Lung microvascular endothelial cell (primary cell): ENCODE measurements at places on chromosomes 7 and 10.

- DNase-seq: no peak
Measured at GRCh38 chr7:108331971-108332370, 124.3 kb downstream of the NRCAM start.

GRCh38 chr10:55750458-55750857, 610.6 kb downstream of the ZWINT start:
- no peak for DNase-seq

DNA sequence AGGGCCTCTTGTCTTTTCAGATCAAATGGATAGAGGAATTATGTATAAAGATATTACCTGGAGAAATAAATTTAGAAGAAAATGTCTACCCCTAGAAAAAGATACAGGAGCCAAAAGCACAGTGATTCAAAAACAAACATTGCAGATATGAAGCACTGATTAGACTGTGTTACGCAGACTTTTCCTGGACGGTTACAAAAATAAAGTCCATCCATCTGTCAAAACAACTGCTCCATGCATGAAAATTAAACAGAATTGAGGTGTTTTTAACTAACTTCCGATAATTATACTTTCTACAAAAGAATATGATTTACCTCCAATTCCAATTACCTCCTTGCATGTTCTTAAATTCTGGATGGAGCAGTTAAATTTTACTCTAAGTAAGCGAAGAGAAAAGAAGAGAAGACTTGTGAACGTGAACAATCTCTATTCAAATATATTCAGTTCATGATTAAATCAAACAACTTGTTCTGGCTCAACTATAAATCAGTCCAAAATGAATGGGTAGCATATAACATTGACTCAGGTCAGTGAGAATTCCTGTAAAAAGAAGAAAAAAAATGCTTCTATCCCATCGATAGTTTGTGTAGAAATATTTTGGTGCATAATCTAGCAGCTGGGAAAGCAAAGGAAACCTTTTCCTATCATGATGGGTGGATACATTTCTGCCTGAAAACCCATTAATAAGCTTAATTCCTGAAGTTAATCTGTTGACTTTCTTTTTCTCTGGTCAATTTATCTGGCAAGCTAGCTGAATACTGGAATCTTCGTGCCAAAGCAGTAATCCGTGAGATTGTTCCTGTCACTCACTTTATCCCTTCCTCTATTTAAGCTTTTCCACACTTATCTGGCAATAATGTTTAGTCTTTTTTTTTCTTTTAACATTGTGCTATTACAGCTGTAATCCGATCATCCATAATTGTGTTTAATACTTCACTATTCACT, 80.4 kb downstream of the SEMA3A start:
- DNase-seq: peak; percentile 86

- DNase-seq: no peak
Measured at GRCh38 chr7:2517678-2518507, 1.7 kb upstream of the LFNG start.

GRCh38 chr10:117294039-117294645, 53.2 kb downstream of the SLC18A2 start:
- no peak for DNase-seq

GRCh38 chr10:87850742-87851205, 12.6 kb downstream of the KLLN start:
- peak; percentile 72 for DNase-seq

- DNase-seq: no peak
Measured at GRCh38 chr10:73456187-73456890, 23.0 kb upstream of the MSS51 start.

DNA sequence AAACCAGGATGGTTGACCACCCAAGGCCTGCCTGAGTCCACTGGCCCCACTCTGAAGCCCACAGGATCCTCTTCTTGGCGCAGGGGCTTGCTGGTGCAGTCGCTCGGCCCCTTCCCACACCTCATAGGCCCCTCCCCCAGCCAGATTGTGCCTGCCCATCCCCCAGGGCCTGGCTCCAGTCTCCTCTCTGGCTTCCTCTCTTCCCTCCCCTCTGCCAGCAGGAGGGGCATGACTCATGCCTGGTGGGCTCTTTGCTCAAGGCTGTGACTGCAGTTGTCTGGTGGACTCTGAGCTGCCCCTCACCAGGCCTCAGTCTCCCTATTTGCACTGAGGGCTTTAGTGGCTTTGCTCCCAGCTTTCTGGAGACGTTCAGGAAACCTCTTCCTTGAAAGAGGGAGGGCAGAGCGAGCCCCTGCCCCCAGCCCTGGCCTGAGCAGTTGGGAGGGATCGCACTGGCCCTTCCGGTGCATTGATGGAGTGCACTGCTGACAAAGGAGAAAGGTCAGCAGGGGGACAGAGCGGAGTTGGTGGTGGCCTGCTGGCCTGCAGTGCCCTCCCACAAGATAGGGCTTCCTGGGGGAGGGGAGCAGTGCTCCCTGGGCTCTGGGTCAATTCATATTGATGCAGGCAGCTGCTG, 60.7 kb downstream of the ZMIZ1 start:
- peak; percentile 50 for DNase-seq

DNA sequence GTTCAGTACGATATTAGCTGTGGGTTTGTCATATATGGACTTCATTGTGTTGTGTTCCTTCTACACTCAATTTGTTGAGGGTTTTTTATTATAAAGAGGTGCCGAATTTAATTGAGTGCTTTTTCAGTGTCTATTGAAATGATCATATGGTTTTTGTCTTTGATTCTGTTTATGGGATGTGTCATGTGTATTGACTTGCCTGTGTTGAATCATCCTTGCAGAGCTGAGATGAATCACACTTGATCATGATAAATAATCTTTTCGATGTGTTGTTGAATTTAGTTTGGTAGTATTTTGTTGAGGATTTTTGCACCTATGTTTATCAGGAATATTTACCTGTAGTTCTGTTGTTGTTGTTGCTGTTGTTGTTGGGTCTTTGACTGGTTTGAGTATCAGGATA, 39.8 kb downstream of the ATOH7 start:
- DNase-seq: no peak

DNA sequence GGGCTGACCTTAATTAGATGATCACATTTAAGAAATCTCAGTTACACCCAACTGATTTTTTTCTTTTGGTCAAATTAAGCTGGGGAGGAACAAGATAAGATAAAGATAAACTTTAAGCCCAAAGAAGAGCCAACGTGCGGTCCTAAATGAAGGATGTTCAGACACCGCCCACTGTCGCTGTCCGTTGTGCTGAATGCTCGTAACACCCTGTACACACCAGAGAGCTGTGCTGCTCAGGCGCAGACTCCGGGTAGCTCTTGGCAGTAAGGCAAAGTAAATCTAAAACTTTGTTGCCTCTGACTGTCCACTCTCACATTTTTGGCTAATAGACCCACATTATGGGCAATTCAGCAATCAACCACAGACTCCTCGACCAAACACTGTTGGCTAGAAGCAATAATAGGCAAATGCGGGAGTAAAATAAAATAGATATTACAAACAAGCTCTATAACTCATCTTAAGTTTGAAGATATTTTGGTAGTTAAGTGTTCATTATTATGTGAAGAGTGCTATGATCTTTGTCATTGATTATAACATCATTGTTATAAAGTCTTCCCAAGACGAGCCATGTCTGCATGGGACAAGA, 57.1 kb downstream of the PLPP4 start:
- DNase-seq: peak; percentile 72

DNA sequence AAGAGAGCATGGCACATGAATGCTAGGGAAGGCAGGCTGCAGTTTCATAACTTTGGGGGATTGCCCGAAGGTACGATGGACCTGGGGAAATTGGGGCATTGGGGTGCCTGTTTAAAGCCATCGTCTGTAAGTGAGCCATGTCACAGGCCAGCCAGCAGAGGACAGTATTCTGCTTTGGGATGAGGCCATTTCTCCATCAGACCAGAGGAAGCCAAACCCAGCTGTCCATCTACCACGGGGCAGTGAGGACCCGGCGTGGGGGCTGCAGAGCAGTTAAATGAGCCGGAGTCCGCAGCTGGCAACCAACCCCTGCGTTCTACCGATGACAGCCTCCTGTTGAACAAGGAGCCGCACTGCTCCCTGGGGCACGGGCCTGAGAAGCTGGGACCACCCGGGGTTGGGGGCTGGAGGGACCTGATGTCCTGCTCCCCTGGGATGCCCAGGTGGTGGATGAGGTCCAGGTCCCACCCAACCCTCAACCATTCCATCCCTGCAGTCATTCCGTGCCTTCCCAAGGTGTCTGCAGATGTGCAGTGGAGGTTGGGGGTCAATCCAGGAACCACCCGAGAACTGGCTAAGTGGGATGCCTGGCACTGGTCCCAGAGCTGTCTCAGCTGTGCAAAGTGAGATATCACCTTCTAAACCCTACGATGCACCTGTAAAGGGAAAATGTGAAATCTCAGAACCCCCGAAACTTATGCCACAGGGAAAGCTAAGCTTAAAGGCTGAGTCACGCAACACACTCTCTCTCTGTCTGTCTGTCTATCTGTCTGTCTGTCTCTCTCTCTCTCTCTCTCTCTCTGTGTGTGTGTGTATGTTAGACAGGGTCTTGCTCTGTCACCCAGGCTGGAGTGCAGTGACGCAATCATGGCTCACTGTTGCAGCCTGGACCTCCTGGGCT, 12.1 kb upstream of the RHBDD2 start:
- DNase-seq: peak; percentile 85

- peak; percentile 78 for DNase-seq
Measured at GRCh38 chr10:7956508-7956907, 98.0 kb upstream of the GATA3 start.

DNA sequence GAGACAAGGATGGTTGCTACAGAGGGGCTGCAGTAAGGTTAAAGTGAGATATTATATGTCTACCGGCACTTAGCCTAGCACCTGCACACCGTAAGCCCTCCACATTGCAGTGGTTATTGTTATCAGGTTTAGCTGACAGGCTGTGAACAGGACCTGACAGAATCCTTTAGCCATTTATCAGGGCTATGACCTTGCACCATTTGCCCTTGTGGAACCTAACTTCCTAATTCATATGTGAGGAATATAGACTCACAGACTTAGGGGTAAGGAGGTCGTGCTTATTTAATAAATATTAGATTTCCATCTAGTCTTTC, 10.1 kb downstream of the NCOA4 start:
- DNase-seq: no peak

- DNase-seq: no peak
Measured at GRCh38 chr7:103714376-103714927, 268.4 kb upstream of the SLC26A5 start.

DNA sequence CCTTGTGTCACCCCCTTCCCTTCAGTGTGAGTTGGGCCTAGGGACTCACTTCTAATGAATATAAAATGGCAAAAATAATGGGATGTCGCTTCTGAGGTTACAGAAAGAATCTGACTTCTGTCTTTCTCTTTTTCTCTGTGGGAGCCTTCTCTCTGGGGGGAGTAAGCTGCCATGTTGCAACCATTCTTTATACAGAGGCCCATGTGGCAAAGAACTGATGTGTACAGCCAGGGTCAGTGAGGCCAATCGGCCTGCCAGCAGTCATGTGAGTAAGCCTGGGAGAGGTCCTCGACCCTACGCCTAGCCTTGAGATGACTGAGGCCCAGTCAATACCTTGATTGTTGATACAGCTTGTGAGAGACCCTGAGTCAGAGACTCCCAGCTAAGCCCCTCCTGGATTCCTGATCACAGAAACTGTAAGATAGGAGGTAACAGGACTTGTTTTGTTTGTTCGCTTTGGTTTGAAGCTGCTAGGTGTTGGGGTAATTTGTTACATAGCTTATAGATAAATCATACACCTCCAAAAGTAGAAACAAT, 1.7 kb downstream of the TCAF1 start:
- DNase-seq: peak; percentile 16

- DNase-seq: peak; percentile 89
Measured at GRCh38 chr7:135716677-135717238, 11.2 kb downstream of the SLC13A4 start.

DNA sequence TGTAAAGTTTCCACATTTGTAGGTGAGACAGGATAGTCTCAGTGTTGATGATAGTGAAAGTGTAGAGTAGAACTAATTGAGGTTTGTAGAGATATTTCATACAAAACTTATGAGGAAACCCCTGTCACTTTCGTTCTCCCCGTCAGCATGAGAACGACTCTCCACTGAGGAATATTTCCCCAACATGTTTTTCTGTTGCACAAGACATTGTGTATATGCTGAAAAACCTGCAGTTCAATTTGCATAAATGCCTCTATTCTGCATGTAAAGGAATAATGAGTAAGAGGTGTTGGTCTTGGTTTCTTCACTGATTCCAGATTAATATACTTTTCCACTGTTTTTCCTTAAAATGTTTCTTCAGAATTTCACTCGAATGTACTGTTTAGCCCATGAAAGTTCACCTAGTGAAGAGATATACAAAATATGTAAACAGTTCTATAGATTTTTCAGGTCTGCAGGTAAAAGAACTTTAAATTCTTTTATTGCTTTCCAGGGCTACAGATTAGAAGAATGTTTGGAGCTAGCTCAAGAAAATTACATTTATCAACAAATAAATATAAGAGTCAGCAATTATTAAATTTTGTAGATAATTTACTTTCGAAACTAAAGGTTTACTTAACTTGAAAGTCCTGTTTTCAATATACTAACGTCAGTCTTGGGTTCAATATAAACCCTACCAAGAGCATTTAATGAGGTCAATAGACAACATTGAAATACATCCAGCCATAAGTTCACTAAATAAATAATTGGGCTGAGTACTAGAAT, 37.2 kb downstream of the HEPACAM2 start:
- DNase-seq: no peak

DNA sequence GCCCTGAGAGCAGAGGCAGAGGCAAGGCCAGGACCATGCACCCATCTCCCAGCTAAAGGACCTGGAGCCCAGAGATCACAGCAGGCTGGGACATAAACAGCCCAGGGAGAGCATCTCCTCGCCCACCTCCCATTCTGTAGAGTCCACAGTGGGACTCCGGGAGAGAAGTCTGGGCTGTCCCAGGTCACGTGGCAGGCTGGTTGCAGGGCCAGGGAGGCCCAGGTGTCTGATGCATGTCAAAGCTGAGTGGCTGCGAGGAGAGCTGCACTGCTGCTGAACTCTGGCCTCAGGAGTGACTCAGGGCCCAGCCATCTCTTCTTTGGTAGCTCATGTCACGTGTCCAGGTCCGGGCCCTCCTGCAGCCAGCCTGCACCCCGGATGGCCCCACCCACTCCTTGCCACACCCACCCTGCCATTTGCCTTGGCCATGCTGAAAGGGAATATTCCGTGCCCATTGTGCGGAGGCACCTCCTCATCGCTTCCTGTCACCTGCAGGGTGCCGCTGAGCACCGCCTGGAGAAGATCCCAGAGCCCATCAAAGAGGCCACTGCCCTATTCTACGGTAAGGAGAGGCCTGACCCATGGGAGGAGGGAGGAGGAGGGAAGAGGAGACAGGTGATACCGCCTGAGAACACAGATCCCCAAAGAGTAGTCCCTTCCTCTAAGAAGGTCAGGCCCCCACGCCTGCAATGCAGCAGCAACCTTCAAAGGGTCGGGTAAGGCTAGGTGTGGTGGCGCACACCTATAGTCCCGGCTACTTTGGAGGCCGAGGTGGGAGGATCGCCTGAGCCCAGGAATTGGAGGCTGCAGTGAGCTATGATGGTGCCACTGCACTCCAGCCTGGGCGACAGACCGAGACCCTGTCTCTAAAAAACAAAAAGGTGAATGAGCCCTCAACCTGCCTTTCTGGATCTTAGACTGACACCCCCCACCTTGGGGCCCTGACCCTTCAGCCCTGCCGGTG, 12.6 kb upstream of the SH2B2 start:
- DNase-seq: no peak

- no peak for DNase-seq
Measured at GRCh38 chr10:12025591-12025990, 17.0 kb downstream of the UPF2 start.

GRCh38 chr7:47965456-47965855, 14.0 kb downstream of the HUS1 start:
- no peak for DNase-seq

- no peak for DNase-seq
Measured at GRCh38 chr10:125783957-125784356, 8.3 kb upstream of the MMP21 start.
